ENCODE measurements at places on chromosomes 1 and 21.

- DNase-seq = no peak
Measured at GRCh38 chr1:1344655-1345361, 4.4 kb downstream of the DVL1 start.

- no peak for DNase-seq
Measured at GRCh38 chr1:23459338-23459757, 24.6 kb downstream of the ASAP3 start.

GRCh38 chr1:54099061-54099610 is 45.7 kb downstream of the TCEANC2 start:
- no peak for DNase-seq

DNA sequence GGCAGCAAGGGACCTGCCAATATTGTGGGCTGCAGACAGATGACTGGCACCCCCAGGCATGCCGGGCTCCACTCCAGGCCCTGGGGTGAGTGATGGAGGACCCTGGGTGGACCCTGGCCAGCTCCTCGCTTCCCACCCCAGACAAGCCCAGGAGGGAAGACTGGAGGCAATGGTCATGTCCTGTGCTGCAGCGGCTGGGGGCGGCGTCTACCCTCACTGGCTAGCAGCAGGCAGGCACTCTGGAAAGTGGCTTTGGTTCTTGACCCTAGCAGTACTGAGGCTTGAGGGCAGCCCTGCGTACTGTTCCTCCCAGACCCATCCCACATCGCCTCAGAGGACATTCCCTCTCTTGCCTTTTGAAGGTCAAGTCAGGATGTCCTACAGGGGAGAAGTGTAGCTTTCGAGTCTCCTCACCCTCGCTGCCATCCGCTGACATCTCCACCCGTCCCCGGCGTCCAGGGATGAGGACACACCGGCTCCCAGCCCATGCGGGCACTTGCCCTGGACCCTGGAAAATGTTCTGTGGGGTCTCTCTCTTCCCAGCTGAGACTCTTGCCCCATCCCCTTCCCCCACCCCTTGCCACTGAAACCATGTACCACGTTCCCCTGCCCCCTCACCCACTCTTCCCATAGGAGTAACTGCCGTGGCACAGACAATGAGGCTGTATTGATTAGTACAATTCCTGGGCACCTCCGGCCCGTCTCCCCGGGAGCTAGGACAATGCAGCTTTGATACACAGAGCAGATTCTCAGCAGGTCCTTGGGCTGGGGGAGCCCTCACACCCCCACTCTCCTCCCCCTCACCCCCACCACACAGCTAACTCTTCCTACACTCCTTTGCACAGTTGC is 15.0 kb downstream of the SLC6A9 start:
- DNase-seq = no peak

DNA sequence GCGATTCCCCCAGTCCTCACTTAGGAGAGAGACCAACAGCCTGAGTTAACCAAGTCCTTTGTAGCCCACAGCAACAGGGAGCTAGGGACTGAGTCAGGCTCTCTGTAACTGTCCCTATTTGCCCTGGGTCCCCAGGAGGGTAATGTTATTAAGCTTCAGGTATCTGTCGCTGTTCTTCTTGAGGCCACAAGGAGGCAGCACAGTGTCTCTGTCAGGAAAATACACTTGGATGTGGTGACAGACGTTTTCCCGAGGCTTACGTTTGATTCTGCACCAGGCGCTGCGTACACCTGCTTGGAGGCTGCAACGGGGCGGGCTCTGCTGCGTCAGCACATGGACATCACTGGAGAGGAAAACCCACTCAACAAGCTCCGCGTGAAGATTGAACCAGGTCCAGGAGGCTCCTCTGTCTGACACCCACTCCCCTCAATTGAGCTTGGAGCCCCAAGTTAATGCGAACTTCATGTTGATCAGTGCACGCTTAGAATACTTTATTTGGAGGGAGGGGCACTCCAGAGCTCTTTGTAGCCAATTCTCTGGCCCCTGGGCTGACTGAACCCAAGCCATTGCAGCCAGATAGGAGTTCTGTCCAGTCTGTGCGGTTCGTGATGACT is 10.7 kb upstream of the ELF3 start:
- no peak for DNase-seq

DNA sequence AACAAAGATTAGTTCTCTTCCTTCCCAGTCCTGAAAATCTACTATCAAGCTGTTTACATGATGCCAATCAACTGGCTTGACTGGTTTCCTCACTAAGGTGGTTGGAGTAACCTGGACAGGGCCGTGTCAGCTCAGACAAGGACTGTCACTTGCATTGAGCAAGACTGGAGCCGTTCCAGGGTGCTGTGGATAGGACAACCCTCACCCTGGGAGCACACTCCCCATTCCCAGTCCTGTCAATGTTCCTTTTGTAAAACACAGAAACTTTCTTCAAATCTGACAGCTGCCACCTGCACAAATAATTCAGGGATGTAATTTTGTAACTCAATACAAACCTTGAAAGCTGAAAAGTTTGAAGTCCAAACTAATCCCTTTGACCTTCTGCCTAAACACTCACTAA is 31.4 kb downstream of the PLPP3 start:
- DNase-seq = no peak

DNA sequence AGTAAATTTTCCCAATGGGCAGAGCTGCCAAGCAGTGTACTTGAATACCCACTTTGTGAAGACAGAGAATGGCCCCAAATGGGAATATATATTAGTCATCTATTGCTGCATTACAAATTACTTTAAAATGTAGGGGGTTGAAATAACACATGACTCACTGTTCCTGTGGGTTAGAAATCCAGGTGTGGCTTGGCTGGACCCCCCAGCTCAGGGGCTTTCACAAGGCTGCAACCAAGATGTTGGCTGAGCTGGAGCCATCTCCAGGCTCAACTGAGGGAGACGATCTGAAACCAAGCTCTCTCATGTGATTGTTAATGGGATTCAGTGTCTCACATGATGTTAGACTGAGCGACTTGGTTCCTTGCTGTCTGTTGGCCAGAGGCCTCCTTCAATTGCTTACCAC is 33.4 kb upstream of the ARHGAP29 start:
- no peak for DNase-seq

- no peak for DNase-seq
Measured at GRCh38 chr1:26078286-26079177, 11.1 kb upstream of the TRIM63 start.

- no peak for DNase-seq
Measured at GRCh38 chr1:169517558-169518186, 31.9 kb upstream of the SLC19A2 start.

GRCh38 chr1:243921111-243921510 is 71.1 kb upstream of the AKT3 start:
- DNase-seq = no peak

DNA sequence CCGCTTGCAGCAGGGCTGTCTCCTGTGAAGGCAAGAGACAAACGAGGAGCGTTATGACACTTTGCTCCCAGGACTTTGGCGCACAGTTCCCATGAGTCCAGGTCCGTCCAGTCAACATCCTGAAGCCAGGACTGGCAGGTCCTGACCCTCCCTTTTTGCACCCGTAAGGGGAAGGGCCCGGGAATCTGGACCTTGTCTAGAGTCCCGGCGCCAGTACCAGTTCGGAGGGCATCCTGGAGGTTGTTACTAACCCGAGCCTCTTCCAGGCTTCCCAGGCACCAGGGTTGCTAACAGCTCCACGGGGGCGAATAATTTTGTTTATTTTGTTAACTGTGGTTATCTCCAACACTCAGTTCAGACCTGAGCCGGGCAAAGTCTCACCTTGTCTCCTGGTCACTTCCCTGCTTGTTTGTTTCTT is 682 bp upstream of the RWDD3 start:
- DNase-seq = no peak

GRCh38 chr1:247357781-247358211 is 26.1 kb upstream of the ZNF496 start:
- no peak for DNase-seq

DNA sequence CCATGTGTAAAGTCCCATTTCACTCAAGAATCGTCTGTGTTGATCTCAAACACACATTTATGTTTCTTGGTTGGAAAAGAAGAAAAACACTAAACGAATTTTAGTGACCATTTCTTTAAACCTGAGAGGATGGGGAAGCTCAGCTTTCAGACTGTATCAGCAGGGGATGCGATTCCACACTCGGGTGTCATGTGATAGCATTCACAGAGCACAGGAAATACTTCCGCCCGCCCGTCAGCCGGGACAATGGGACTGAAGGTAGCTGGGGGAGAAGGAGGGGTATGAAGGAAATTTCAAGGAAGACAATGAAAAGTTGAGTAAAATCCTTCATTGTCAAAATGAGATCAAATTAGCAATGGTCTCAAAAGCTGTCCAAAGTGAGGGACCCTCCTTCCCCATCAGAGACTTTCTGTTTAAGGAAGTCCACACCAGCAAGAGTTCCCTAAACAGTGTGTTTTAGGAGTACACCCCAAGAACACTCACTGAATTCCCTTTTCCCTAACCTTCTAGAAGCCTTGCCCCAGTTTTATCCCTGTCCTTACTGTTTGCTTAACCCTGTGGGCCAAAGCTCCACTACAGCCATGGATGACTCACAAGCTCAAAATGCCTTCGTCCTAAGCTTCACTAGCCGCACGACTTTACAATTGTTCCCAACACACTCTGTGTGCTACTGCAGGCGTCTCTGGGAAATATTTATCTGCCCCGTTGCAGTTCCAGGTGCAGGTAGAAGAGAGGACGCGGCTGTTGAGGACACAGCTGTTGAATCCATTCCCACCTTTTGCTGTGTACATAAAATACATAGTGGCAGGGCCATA is 51.4 kb upstream of the SIM2 start:
- DNase-seq = no peak

DNA sequence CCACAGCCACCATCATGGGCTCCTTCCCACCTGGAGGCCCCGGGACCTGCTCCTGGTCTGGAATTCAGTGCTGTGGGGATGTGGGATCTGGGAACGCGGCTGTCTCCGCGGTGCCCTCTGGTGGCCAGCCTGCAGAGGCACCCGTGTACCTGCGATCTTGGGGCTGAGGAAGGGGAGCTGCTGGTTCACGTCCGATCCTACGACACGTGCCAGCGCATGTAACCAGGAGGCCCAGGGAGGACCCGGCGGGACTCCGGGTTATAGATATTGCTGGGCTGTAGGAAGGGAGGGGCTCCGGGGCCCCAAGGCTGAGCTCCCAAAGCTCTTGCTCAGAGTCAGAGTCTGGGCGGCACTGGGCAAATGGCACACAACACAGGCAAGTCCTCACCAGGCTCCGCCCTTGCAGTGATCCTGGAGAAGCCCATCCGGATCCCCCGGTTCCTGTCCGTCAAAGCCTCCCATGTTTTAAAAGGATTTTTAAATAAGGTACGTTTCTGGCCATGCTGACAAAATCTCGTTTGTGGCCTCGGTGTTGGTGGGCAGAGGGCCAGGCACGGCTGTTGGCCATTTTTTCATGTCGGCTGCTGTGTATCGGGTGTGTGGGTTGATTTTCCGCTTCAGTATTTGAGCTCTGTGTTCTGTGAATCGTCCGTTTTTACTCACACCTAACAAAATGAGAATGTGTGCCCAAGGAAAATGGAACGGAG is 20.1 kb downstream of the FAAP20 start:
- DNase-seq = no peak

DNA sequence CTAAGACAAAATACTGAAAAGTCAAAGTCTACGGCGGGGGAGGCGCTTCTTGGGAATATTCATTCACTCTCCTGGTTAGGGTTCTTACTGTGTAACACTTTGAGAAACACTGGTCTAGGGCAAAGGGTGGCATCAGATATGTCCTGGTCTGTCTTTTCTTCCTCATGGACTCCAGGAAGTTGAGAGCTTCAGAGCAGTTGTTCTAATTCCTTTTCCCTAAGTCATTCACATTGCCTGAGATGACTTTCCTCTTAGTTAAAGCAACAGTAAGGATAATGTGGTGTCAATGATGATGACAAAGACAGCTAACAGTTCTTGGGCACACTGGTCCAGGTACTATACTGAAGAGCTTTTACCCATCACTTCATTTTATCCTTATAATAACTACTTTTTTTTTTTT is 27.0 kb downstream of the FGGY start:
- no peak for DNase-seq

- DNase-seq = no peak
Measured at GRCh38 chr1:78526496-78526895, 35.7 kb downstream of the PTGFR start.

GRCh38 chr1:112695276-112695675 is 11.7 kb downstream of the RHOC start:
- no peak for DNase-seq

DNA sequence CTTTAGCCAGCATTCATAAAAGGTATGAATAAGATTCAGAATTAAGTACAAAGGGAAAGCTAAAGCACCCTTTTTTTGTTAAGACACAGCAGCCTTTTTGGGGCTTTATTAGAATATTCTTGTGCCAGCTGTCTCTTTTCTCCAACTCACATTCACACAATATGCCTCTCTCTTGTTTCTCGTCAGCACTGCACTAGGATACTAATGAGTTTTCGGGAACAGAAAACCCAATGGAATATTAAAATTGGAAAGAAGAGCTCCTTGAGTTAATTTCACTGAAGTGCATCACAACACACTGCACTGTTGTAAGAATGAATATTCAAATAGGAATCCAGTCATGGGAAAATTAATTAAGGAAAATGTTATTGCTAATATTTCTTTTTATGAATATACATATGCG is 410.4 kb upstream of the BEND5 start:
- DNase-seq = no peak

DNA sequence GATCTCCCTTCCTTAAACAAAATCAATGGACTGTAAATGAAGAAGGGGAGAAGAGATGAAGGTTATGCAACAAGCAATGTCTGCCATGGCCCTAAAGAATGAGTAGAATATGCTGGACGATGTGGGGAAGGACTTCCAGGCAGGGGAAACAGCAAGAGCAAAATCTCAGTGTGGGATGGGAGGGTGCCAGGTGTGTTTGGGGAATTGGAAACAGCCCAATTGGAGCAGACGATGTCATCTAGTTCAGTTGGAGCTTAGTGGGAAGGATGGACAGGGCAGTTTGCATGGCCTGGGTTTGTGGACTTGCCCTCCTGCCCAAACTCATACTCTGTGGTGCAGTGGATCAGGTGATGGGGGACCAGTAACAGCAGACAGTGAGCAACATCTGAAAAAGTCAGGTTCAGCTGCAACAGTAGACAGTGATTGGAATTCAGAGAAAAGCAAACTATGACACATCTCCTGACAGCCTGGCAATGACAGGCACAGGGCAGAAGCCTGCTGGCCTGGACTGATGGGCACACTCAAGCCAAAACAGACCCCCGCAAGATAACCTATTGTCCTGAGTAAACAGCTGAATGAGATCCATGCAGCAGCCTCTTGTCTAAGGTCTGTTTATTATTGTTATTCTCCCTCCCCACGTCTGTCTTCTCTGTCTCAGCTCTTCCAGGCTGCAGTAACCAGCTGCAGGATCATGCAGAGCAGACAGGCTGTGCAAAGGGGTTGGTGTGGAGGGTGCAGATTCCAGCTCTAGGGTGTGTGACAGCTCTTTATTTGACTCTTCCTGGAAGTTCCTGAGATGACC is 50.5 kb upstream of the PRELP start:
- DNase-seq = no peak

DNA sequence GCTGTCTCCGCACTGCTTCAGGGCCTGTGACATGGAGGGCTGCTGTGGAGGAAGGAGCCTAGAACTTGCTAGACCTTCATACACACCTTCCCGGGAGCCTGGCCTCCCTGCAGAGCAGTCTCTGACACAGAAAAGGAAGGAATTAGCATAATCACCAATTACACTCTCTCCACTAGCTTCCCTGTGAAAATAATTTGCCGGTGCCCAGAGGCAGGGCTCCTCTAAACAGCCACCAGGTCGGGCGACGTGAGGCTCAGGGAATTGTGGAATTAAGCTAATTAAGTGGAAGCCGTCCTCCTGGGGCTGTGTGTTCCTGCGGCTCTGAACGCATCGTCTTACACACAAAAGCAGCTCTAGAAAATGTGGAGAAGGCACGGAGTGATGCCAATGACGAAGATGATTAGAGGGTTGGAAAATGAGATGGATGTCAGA is 82.6 kb downstream of the NENF start:
- DNase-seq = no peak

GRCh38 chr1:183979437-183979836 is 58.1 kb downstream of the COLGALT2 start:
- DNase-seq = no peak

All from central memory CD8-positive, alpha-beta T cell (primary cell).